ENCODE measurements at places on chromosomes 2 and 18. TPM values are rescaled to one million over a fixed set of nuclear protein-coding genes. Genes with fewer than 3 reads are reported as not detected.

DLX2 gene
- 4.4 TPM for total RNA-seq

POTEF gene
- total RNA-seq: 7.2 TPM

DNA sequence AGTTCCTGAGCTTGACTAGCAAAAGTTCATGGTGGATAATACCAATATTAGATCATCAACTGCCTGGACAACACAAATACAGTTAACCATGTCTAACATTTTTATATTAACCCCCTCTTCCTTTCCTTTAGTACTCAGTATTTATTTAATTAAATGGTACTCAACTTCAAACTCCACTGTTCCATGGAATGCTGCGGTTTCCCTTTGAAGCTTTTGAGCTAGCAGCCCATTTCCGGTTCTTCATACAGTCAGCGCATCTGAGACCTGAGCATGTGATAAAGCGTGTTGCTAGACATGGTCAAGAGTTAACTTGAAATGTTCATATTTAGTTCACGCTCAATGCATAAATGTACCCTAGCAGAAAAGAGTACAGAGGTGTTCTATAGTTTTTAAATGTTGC is 278.4 kb downstream of the ALPK2 start:
- H3K36me3 ChIP-seq: no peaks in the 10 kb centered on the region
- H3K27me3 ChIP-seq: no peaks in the 10 kb centered on the region
- H3K4me1 ChIP-seq: no peaks in the 10 kb centered on the region
- no peak overlapping the region for H3K27ac ChIP-seq
- DNase-seq: no peak

DNA sequence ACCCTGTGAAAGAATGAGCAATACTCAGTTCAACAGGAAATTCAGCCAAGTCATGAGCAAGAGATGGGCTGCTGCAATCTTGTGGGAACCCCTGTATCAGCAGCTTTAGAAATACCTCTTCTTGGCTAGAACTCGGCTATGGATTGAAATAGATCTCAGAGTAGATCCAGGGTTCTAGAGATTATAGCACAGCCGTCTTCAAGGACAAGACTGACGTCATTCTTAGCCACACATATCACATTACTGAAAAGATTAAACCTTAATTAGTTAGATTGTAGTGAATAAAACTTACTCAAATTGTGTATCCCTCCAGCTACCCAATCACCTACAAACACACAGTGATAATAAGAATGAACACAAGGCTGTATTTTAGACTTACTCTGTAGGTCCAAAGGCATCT is 776.4 kb downstream of the EPHA4 start:
- no peak for DNase-seq
- no peaks in the 10 kb centered on the region for H3K27me3 ChIP-seq
- H3K36me3 ChIP-seq: no peaks in the 10 kb centered on the region
- no peak overlapping the region for H3K27ac ChIP-seq
- no peak overlapping the region for H3K4me3 ChIP-seq

GRCh38 chr2:165086337-165086736 is 117.5 kb downstream of the SCN3A start:
- no peaks in the 10 kb centered on the region for H3K27me3 ChIP-seq
- DNase-seq: no peak
- H3K27ac ChIP-seq: no peak overlapping the region
- H3K4me1 ChIP-seq: no peaks in the 10 kb centered on the region
- H3K36me3 ChIP-seq: no peaks in the 10 kb centered on the region
- no peak overlapping the region for H3K4me3 ChIP-seq

DNA sequence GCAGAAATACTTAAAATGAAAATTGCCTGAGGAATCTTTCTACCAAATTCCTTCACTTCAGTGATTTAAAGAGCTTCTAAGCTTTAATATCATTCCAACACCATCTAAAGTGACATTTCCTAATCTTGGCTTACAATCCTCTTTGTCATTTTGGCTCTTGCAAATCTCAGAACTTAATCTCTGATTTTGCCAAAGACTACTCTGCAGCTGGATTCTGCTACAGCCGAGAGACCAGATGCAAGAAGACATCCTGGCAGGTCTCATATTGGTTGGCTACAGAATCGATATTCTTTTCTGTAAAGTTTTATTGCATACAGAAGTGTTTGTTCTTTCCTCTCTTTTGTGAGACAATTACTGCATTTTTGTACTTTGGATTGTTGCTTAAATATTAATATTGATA is 716.5 kb upstream of the LRATD1 start:
- DNase-seq: no peak
- H3K4me1 ChIP-seq: no peaks in the 10 kb centered on the region
- no peaks in the 10 kb centered on the region for H3K27me3 ChIP-seq
- H3K27ac ChIP-seq: no peak overlapping the region

GRCh38 chr2:205585449-205586383 is 96.6 kb upstream of the NRP2 start:
- H3K4me3 ChIP-seq: no peak overlapping the region
- H3K4me1 ChIP-seq: no peaks in the 10 kb centered on the region
- H3K36me3 ChIP-seq: no peaks in the 10 kb centered on the region
- no peak overlapping the region for H3K27ac ChIP-seq
- DNase-seq: no peak
- no peaks in the 10 kb centered on the region for H3K27me3 ChIP-seq

DNA sequence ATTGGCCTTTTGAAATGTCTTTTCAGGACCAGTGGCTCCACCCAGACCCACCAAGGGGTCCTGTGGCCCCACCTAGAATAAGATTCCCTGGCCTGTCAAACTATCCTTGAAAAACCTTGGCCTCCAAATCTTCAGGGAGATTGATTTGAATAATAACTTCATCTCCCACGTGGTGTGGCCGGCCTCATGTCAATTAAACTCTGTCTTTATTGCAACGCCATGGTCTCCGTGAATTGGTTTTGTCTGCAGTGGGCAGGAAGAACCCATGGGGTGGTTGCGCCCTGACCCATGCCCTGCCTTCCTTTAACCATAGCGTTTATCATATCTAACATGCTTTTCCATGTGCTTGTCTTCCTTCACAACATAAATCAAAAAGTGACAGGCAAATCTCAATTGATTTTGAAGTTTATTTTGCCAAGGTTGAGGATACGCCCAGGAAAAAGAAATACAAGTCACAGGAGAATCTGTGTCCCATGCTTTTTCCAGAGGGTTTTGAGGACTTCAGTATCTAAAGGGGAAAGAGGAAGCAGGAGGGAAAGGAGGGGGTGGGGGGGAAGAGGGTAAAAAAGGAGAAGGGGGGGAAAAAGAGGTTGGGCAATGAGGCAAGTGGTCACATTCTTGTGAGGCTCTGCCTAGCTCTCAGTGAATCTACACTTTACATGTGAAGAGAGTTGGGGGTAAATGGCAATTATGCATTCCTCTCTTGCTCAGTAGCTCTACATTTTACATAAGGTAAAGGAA is 66.5 kb upstream of the CABLES1 start:
- H3K4me3 ChIP-seq: no peak overlapping the region
- no peak overlapping the region for H3K27ac ChIP-seq
- H3K4me1 ChIP-seq: peaks cover 8% of the 10 kb centered on the region
- H3K27me3 ChIP-seq: no peaks in the 10 kb centered on the region
- DNase-seq: no peak

DNA sequence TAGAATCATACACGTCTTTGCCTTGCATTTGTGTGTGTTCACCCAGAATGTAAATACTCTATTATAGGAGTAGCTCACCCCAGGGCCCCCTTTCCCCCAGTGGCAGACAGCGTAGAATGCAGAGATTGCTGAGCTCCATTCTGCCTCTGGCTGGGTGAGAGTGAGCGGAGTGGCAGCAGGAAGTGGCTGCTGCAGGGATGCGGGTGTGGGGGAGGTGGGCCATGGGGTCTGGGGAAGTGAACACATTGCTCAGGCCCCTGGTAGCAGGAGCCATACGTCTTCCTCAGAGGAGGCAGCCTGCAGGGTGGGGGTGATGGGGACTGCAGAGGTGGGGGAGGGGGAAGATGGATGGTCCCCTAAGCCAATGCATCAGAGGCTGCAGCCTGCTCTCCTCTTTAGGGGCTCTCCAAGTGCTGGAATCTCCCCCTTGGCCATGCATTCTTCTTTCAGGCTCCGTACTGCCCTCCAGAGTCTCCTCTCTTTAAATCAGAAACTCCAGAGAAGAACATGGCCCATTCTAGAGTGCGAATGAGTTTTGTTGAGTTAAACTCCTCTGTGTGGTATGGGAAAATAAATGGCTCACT is 72.2 kb downstream of the CELF4 start:
- H3K4me1 ChIP-seq: no peaks in the 10 kb centered on the region
- no peaks in the 10 kb centered on the region for H3K27me3 ChIP-seq
- DNase-seq: no peak
- no peak overlapping the region for H3K4me3 ChIP-seq

GRCh38 chr2:84629550-84629949 is 113.3 kb downstream of the DNAH6 start:
- H3K27me3 ChIP-seq: peaks cover 4% of the 10 kb centered on the region
- H3K27ac ChIP-seq: no peak overlapping the region
- no peak overlapping the region for H3K4me3 ChIP-seq
- no peaks in the 10 kb centered on the region for H3K36me3 ChIP-seq

Measured in Panc1 (cell line).